Gastrocnemius medialis (tissue), 4 donors: ENCODE measurements at places on chromosomes 5 and 9. TPM values are rescaled to one million over a fixed set of nuclear protein-coding genes. Genes with fewer than 3 reads are reported as not detected.

The SLC25A2 gene
- total RNA-seq, result 0.49 TPM

The JAKMIP2 gene
- not detected for total RNA-seq

The GALNT12 gene
- total RNA-seq, result 0.55 TPM

The SHOC1 gene
- not detected for total RNA-seq

The KIF27 gene
- 2.4 TPM for total RNA-seq

The ABO gene
- total RNA-seq, result not detected

The TNFAIP8 gene
- total RNA-seq, result 1.2 TPM

The CCL28 gene
- 0.25 TPM for total RNA-seq
